Endothelial cell of umbilical vein (primary cell): ENCODE measurements at places on chromosomes 13 and 19.
A peak's percentile ranks its signal among the peaks of the same experiment; 100 is the strongest.

GRCh38 chr13:98565726-98566565 is 11.0 kb downstream of the STK24 start:
- DNase-seq, result peak; percentile 80

GRCh38 chr13:40563350-40564125 is 102.9 kb downstream of the FOXO1 start:
- no peak for DNase-seq

- peak; percentile 43 for DNase-seq
These were observed 9.0 kb upstream of the THSD1 start for GRCh38 chr13:52414963-52415362.

DNA sequence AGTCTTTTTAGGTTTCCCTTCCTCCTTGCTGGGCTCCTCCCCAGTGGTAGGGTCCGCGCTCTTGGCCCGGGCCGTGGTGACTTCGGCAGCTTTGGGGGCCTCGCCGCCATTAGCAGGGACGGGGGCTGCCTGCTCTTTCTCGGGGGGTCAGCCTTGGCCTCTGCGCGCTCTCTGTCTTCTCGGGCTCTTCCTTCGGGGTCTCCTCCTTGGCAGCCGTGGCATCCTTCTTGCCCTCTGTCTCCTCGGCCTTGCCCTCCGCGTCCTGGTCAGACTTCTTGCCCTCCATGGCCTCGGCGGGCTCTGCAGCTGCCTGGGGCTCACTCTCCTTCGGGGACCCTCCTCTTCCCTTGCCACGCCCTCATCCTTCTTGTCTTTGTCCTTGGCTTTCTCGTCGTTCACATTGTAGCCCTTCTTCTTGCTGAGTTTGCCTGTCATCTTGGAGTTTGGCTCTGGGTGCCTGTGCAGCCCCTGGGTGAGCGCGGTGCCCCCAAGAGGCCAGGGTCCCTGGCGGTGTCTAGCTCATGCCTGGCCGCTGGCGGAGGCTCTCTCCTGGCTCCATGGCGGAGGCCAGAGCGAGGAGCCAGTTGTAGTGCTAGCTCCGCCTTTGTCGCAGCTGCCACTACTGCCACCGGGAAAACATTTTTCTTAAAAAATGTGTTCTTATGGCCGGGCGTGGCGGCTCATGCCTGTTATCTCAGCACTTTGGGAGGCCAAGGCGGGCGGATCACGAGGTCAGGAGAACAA is 283.0 kb upstream of the SGCG start:
- DNase-seq, result no peak

DNA sequence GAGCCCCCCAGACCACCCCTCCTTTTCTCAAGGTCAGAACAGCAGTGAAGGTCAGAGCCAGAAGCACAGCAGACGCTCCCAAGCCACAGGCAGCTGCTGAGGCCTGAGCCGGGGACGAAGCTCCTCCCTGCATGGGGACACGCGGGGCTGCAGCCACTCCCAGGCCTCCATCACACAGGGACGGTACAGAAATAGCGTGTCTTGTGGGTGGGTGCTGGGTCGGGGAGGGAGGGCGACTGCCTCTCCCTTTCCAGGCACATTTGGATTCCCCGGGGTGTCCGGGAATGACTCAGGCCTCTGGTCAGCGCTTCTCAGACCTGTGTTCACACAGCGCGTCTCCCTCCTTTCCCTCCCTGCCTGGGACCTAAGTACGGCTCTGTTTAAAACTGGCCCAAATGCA is 33.2 kb downstream of the RASA3 start:
- DNase-seq, result no peak

DNA sequence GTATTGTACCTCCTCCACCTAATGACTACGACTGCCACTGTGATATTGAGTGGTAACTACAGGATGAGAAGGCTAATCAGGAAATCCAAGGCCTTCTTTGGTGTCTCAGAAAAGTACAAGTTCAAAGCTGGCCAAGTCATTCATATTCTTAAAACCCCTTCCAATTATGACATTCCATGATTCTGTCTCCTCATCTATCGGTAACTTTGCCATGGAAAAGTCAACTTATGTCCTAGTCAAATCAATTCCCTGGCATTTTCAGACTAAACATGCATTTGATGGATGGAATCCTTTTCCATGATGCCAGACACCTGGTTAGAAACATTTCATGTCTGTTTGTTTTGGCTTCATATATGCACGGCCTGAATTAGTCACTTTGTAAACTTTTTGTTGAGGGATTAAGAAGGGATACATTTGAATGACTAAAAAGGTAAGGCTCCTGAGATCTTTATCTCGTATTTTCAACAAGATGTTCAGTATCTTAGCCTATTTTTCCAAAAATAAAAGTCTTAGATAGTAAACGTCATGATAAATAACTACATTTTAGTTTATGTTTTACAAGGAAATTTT is 186.5 kb downstream of the NHLRC3 start:
- DNase-seq, result no peak

- no peak for DNase-seq
These were observed 148.0 kb downstream of the PTPRS start for GRCh38 chr19:5192568-5192967.

DNA sequence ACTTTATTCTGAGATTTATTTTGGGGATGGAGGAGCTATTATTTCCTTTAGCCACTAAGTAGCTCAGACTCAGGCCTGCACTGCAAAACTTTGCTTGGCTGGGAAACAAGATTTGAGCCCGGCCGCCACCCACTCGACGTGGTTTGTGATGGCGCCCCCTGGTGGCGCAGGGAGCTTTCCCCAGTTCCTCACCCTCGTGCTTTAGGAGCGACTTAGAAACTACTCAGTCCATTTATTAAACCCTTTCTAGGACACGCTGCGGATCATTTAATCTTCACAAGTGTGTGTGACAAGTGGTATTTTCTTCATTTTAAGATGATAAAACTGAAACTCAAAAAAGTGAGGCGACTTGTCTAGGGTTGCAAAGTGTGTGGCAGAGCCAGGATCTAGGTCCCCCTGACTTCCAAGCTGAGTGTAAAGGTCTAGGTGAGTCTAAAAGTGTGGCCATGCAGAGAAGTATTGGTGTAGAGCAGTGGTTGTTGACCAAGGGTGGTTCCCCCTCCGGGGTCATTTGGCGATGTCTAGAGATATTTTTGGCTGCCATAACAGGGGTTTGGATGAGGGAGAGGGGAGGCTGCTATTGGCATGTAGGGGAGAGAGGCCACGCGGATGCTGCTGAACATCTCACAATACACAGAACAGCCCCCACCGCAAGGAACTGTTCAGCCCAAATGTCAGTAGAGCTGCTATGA is 2.2 kb downstream of the CXCL17 start:
- peak; percentile 63 for DNase-seq

- no peak for DNase-seq
These were observed 540 bp upstream of the ZFP36 start for GRCh38 chr19:39405958-39406655.

DNA sequence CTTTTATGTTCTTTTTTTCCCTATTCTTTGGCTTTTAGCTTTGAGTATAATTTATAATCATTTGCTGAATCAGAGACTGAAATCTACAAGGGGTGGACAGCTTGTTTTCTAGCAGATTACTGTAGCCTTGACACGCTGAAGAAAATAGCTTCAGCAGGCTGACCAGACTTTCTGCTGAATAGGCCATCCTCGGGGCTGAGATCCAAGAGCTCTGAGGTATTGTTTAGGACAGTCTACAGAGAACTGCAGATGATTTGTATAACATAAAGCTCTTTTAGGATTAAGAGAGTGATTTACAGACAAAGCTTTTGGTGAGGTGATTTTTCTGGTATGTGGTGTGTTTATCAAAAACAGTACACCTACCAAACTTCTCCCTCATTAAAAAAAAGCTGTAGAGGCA is 16.8 kb downstream of the POLR1D start:
- DNase-seq, result peak; percentile 42

- no peak for DNase-seq
These were observed 73.9 kb upstream of the FNDC3A start for GRCh38 chr13:48901781-48902180.

- DNase-seq, result peak; percentile 53
These were observed 48.9 kb upstream of the EPHX3 start for GRCh38 chr19:15280915-15281683.

DNA sequence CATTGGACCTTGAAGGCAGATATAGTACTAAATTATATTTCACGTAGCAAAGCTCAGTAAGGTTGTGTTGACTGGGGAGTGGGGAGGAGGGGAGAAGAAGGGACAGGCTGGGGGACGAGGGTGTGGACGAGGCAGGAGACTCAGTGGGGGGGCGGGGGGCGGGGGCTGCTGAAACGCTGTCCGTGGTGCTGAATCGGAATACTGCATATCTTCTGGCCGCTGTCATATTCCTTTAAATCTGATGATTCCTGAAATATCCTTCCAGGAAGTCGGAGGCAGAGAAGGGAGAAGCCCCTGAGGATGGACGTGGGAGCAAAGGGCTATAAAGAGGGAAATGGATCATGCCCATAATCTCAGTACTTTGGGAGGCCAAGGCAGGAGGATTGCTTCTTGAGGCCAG is 34.7 kb upstream of the CASP14 start:
- no peak for DNase-seq

- DNase-seq, result peak; percentile 85
These were observed 23.4 kb downstream of the ZDHHC20 start for GRCh38 chr13:21435687-21436151.

GRCh38 chr19:9078651-9079050 is 8.2 kb upstream of the OR1M1 start:
- DNase-seq, result no peak

DNA sequence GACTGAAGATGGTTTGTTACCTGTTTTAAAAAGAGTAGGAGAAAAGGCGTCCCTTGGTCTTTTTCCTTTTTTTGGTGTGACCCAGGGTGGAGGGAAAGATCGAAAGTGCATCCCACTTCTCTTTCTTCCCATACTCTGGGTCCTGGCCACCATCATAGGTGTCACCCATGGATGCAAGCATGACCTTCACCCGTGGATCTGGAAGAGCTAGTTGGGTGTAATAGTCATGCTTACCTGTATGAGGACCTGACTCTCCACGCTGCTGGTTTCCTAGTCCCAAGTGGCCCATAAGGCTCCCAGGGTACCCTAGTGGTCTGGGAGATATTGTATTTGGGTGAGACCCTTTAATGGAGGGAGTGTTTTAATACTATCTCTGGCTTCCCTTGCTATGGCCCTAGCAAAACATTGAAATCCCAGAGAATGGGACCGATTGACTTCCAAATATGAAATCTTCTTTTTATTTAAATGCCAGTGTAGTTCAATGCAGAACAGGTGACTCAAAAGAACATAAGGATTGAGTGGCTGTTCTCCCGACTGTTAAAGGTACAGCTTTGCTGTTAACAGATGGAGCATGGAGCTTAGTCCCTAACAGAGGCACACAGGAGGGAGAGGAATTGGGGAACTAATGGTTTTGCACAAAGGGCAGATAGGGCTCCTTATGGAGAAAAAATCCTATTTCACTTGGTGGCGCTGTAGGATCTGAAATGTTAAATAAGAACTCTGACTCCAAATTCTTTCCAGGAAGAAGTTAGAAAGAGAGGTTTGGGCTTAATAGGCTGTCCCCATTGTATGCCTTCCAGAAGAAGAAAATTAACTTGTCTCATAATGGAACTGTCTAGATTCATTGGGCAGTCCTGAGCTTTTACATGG is 7.0 kb upstream of the ZNF550 start:
- no peak for DNase-seq

DNA sequence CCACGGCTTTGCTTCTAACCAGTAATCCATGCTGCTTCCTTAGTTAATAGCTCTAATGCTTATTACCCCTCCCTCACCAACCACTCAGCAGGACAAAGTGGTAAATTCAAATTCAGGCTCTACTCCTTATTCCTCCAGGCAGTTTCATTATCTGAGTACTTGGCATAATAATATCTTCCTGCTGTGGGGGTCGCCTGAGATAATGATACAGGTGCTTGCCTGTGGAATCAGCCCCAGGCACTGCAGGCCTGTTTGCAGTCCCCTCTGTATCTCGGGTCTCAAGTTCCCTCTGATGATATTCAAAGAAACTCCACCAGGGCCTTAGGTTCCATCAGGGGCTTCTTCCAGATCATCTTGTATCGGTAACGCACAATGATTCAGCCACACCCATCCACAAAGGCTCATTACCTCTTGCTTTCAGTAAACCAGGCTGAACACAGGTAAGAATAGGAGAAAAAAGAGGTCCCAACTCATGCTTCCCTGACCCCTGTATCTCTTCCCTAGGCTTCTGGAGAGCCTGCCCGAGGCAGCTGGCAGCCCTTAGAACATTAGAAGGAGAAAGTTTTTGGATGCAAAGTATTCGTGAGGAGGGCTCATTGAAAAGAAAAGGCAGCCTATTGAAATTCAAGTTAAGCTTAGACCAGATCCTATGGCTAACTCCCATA is 14.3 kb upstream of the FOXO1 start:
- DNase-seq, result peak; percentile 22

- DNase-seq, result no peak
These were observed 9.2 kb upstream of the CLC start for GRCh38 chr19:39746836-39747529.

GRCh38 chr19:46221981-46222610 is 7.4 kb upstream of the IGFL1 start:
- DNase-seq, result no peak

DNA sequence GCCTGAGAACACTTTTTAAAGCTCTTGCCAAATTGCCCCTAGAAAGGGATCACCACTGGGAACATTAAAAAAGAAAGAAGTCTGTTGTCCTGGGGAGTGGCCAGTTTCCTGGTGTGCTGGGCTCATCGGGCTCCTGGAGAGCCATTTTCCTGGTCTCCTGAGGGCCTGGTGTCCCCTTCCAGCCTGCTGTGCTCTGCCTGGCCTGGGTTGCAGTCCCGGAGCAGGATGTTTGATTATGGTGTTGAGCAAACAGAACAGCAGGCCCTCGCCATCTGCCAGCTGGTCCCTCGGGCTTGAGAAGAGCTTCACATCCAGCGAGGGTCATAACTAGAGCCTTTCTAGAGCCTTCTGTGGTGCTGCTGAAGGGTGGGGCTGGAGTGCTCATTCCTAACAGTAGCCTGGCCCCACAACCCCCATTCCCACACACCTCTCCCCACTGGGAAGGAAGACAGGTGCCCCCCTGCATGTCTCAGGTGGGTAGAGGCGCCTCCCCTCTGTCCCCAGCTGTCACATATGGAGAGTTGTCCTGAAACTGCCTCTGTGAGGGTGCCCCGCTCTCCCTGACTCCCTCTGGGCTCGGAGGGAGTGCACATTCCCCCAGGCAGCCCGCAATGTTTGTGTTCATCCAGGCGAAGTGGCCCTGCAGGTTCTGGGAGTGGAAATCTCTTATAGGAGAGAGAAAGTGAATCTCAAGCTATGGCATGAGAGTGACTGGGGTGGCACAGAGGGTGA is 151.1 kb downstream of the SIPA1L3 start:
- DNase-seq, result no peak

- DNase-seq, result no peak
These were observed 42.6 kb downstream of the B3GLCT start for GRCh38 chr13:31242367-31242766.

- no peak for DNase-seq
These were observed 812.7 kb upstream of the MIR17HG start for GRCh38 chr13:90534617-90535370.

DNA sequence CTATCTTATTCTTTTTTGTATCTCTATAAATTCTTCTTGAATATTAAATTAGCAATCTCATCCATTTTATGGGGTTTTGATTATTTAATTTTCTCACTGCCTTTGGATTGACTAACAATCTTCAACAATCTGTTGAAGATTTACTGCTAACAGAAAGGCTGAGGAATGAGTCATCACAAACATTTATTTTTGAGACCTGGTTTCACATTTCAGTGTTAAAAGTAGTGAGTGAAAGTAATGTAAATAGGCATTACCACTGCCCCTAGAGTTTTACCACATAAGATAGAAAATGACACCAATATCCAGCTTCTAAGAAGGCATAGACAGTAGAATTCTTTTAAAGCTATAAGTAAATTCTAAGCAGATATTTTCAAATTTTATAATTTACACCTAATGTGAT is 472.8 kb downstream of the OLFM4 start:
- DNase-seq, result no peak

GRCh38 chr13:110248449-110249143 is 58.4 kb downstream of the COL4A1 start:
- no peak for DNase-seq
